ENCODE measurements at places on chromosomes 13 and 19. TPM values are rescaled to one million over a fixed set of nuclear protein-coding genes. Genes with fewer than 3 reads are reported as not detected.

Gene PNMA8B
- total RNA-seq: not detected

DNA sequence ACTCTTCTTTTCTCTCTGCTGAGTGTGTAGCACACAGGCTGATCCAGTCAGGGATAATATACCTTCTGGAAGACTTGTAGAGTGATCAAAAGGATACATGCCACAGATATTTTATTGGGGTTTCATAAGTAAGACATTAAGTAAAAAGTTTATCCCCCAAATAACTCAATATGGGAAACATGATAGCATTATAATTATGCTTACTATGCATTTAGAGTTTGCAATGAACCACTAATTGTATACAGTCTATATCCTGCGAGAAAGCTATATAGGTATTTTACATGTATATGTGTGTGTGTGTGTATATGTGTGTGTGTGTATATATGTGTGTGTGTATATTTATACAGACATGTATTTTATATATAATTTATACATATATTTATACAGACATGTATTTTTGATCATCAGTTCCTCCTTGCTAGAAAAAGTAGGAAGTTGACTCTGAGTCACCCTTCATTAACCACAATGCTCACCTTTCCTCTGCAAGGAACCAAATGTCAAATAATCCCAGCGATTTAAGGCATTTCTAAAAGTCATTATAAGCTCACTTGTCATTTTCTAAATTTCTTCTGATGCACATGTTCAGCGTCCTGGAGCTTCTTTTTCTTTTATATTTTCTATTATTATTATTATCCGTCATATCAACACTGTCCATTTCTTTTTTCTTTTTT, 312.5 kb upstream of the OBI1 start:
- no peak for DNase-seq

Gene CEACAM20
- total RNA-seq: not detected

GRCh38 chr13:51778392-51778791, 25.6 kb downstream of the DHRS12 start:
- no peak for DNase-seq

DNA sequence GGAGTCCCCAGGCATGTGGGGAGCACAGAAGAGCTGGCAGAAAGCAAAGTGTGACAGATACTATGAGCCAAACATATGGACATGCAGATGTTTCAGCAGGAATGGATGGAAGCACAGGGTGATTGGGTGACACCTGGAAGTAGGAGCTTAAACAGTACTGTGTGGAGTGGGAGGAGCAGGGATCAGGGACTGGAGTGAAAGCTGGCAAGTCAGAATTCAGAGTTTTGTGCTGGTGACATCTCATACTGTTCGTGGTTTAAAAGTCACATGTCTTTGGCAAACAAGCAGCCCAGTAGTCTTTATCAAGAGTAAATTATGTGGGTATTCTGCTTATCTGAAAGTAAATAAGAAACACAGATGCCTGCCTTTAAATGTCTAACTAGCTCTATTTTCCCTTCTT, 408.2 kb downstream of the COG6 start:
- DNase-seq: no peak

DNA sequence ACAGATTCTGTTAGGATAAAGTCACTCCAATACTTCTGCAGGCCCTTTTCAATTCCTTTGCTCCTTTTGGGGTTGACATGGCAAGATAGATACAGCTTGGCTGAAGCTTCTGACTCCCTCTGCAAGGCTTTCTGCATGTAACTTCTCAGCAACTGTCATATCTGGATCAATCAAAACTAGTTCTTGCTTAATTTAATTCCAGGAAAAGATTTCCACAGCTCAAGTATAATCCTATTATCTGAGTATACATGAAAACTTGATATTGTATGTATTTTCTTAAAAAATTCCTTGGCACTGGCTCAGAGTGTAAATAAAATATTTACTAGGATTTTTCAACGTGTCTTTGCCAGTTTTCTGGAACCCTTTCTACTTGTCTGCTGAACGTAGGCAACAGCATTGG, 109.6 kb downstream of the STARD13 start:
- no peak for DNase-seq

DNA sequence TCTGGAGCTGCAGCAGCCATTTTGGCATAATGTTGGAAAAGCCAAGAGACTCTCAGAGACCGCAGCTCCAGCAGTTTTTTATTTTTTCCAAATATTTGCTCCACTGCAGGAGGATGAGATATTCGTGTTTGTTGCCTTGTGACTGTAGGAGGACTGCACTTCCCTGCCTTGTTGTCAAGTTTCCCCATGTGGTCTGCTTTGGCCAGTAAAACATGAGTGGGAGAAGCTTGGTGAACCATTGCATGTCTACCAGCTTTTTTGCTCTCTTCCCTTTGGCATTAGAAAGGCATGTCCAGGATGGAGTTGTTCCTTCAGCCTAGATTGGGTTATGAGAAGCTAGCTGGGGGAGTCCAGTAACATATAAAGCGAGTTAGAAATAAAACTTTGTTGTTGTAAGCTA, 47.7 kb upstream of the ALOX5AP start:
- DNase-seq: no peak

DNA sequence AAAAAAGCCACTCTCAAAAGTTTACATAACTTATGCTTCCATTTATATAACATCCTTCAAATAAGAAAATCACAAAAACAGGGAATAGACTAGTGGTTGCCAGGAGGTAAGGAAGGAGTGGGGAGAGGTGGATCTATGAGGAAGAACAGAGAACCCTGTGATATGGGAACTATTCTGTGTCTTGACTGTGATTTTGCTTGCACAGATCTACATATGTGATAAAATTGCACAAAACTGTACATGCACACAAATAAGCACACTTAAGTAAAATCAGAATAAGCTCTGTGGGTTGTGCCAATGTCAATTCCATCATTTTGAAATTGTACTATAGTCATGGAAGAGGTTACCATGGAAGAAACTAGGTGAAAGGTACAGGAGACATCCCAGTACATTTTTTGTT, 121.6 kb upstream of the SGCG start:
- no peak for DNase-seq

- no peak for DNase-seq
Measured at GRCh38 chr19:18436671-18437490, 1.1 kb downstream of the ISYNA1 start.

DNA sequence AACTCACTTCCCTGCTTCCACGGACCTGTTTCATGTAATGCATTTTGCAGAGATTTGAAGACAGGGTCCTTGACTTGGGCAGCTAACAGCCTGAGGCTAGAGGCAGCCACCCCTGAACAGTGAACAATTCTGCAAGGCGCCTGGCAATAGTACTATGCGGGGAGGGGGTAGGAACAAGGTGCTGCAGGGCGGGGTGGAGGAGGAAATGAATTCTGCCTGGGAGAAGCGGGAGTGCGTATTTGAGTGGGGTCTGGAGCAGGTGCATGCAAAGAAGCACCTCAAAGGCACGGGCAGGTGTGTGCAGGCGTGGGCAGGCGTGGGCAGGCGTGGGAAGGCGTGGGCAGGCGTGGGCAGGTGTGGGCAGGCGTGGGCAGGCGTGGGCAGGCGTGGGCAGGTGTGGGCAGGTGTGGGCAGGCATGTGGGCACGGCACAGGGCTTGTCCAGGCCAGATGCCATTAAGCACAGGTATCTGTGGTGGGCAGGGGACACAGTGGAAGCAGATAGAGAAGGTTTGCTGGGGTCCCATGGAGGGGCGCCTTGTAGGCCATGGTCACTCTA, 130.4 kb upstream of the GJB6 start:
- no peak for DNase-seq

DNA sequence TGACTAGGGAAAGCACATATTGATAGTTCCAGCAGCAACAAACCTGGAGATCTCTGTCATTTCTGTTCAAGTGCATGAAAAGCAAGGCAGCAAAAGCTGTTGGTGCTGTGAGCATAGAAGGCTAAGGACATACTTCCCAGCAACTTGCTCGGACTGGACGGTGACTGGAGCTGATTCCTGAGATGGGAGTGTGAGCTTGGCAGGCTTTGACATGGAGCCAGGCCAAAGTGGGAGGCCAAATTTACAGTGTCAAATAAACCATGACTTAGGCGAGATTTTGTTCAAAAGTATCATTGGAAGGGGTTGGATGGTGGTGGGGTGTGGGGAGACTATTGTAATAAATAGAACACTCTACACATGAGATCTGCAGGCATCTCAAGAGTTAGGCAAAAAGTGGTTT, 5.9 kb upstream of the ARGLU1 start:
- DNase-seq: no peak

GRCh38 chr13:111584870-111585269, 264.4 kb downstream of the TEX29 start:
- no peak for DNase-seq

Gene DCT
- not detected for total RNA-seq

GRCh38 chr19:10988921-10989320, 28.1 kb downstream of the SMARCA4 start:
- no peak for DNase-seq

GRCh38 chr13:77720988-77721387, 23.5 kb downstream of the SLAIN1 start:
- DNase-seq: no peak

DNA sequence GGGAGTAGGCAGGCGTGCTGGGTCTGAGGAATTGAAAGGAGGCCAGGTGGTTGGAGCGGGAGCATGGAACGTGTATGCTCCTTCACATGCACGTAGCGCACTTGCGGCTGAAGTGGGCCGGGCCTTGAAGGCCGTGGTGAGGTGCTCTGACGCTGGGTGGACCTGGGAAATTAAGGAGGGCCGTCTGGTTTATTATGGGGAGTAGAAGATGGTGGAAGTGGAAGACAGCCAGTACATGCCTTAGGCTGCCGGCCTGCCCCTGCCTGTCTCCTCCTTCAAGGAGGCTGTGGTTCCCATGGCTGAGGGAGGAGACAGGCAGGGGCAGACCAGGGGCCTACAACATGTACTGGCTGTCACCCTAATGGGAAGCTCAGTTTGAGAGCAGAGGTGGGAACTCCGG, 23.9 kb downstream of the GATAD2A start:
- DNase-seq: no peak

- no peak for DNase-seq
Measured at GRCh38 chr13:63838366-63839110, 2422.9 kb upstream of the PCDH20 start.

- DNase-seq: no peak
Measured at GRCh38 chr13:61146571-61146970, 269.1 kb downstream of the PCDH20 start.

Gene USHBP1
- not detected for total RNA-seq

Gene SLC6A16
- total RNA-seq: 1.3 TPM

Gene NALCN
- 10.9 TPM for total RNA-seq

GRCh38 chr13:93377196-93377595, 150.6 kb downstream of the GPC6 start:
- no peak for DNase-seq

DNA sequence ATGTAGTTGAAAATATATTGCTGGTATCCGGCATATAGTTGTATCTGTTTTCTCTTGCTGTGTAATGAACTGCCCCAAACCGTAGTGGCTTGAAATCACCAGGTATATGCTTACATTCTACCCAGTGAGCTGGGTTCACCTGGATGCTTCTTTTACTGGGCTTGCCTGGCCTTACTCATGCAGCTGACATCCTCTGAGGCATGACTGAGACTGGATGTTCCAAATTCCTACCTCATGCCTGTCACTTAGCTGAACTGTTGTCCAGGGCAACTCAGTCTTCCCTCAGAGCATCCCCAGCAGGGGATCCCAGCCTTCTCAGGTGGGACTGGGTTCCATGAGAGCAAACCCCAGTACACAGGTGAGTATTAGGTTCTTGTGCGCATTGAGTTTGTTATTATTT, 66.8 kb downstream of the IFT88 start:
- no peak for DNase-seq

Gene LGALS7B
- total RNA-seq: 3.6 TPM

DNA sequence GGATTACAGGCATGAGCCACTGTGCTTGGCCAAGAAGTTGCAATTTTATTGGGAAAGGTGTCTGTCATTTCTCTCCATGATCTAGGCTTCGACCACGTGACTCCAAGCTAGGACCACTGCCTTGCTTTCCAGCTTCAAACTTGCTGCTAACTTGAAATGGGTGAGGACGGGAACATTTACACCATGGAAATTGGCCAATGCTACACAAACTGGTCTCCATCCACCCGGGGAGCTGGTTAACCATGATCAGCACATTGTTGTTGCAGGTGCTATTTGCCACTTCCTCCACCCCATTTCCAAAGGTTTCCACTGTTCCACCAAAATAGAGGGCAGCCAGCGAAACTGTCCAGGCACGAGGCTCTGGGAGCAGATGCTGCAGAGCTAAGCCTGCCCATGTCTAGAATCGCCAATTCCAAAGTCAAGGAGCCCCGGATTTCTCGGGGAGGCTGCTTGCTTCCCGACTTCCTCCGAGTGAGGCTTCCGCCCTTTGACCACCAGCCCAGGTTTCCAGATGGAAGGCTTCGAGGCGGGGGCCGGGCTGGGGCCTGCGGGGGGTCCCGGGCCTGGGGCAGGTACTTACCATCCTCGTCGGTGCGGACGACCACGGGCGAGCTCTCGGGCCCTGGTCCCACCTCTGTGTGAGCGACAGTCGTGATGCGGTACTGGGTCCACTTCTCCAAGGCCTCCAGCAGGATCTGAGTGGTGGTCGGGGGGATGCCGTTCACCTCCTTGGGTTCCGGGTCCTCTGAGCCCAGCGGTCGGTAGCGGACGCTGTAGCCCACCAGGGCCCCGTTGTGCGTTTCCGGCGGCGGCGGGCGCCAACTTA, 109.7 kb downstream of the PTPRS start:
- DNase-seq: no peak

GRCh38 chr13:111610081-111610480, 289.6 kb downstream of the TEX29 start:
- no peak for DNase-seq

DNA sequence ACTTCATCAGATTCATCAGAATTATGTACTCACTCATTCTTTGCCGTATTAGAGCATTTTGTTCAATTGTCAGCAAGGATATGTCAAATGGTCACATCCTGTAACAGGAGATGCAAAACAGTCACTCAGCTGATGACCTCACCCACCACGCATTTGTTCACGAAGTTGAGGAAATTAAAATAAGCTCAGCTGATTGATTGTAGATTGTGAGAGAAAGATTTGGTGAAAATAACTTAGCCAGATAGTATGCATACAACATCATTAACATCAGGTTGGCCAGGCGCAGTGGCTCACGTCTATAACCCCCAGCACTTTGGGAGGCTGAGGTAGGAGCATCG, 22.6 kb upstream of the CDC16 start:
- DNase-seq: no peak

Gene ESD
- total RNA-seq: 68.3 TPM

Gene SPACA4
- not detected for total RNA-seq

- DNase-seq: no peak
Measured at GRCh38 chr13:34926508-34926907, 15.6 kb upstream of the NBEA start.

Gene NCR1
- total RNA-seq: not detected

DNA sequence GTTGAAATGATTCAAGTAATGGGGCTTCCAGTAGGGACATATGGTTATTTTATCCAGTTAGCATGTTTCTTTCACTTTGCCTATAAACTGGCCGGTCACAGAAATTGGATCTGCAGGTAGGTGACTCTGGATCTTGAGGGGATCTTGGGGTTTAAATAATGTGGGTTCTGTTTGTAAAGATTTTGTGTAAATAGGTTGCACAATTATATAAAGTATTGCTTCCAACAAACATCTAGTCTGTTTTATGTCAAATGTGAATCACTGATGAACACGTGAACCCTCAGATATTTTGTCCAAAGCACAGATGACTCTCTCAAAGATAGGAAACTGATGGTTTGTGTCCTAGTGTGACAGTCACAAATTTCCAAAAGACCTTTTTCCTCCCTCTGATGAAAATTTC, 98.4 kb downstream of the ZIC5 start:
- DNase-seq: no peak

Gene HRC
- 0.13 TPM for total RNA-seq

Data from Panc1 (cell line).